ENCODE measurements at places on chromosomes 4 and X.
A peak's percentile ranks its signal among the peaks of the same experiment; 100 is the strongest.

DNA sequence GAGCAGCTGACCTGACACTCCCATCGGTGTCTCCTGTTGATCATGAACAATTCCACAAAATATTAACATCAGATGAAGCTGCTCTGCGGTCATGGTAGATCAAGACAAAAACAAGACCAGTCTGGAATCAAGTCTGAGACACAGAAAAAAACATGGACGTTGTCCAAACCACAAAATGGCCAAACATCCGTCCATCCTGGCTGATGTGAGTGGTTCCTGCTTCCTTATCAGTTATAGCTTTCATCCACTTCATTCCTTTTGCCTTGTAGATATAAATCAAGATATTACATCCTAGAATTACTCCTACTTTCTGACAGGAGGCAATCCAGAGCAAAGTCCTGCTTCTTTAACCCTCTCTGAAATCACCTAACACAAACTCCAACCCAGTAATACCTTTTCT is 28.8 kb upstream of the PCSK1N start:
- DNase-seq = peak; percentile 76
- H3K27ac ChIP-seq = no peak overlapping the region
- H3K36me3 ChIP-seq = no peaks in the 10 kb centered on the region

GRCh38 chrX:153812220-153812619 is 17.8 kb downstream of the SSR4 start:
- DNase-seq = no peak
- H3K27me3 ChIP-seq = no peaks in the 10 kb centered on the region
- H3K36me3 ChIP-seq = no peaks in the 10 kb centered on the region
- H3K4me3 ChIP-seq = no peak overlapping the region
- no peak overlapping the region for H3K27ac ChIP-seq

DNA sequence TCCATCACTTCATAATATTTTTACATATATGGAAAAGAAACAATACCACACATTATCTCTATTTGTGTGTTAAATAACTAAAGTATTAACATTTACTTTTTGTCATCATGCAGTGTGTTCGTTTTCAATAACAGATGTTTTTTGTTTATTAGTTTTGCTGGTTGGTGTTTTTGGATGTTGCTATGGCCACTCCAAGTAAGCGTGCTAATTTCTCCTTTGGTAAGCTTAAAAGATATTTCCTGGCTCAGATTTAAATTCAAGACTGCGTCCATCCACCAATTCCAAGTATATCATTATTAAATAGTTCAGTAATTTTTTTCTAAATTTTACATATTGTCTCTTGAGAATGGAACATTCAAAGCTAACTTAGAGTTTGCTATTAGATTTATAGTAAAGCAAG is 235.4 kb upstream of the IL1RAPL1 start:
- no peaks in the 10 kb centered on the region for H3K27me3 ChIP-seq
- no peak overlapping the region for H3K27ac ChIP-seq
- no peaks in the 10 kb centered on the region for H3K36me3 ChIP-seq
- H3K4me3 ChIP-seq = no peak overlapping the region

GRCh38 chr4:10336471-10336870 is 120.8 kb downstream of the ZNF518B start:
- no peak for DNase-seq
- no peaks in the 10 kb centered on the region for H3K27me3 ChIP-seq
- H3K4me1 ChIP-seq = no peaks in the 10 kb centered on the region
- H3K4me3 ChIP-seq = no peak overlapping the region
- no peak overlapping the region for H3K27ac ChIP-seq
- H3K36me3 ChIP-seq = no peaks in the 10 kb centered on the region

DNA sequence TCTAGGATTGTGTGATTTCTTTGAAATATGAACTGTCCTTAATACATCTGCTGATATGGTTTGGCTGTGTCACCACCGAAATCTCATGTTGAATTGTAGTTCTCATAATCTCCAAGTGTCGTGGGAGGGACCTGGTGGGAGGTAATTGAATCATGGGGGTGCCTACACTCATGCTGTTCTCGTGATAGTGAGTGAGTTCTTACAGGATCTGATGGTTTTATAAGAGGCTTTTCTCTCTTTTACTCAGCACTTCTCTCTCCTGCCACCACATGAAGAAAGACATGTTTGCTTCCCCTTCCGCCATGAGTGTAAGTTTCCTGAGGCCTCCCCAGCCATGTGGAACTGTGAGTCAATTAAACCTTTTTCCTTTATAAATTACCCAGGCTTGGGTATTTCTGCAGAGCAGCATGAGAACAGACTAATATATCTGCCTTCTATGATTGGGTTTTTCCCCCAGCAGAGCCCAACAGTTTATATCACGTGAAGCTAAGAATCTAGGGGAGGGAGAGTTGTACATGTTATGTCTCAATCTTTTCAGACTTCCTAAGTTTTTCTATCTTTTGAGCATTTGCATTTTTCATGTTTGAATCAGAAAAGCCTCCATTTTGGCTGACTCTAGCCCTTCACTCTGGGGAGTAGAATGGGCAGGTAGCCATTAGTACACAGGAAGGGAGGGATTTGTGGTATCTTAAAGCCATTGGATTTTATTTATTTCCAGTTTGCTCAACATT is 58.9 kb downstream of the PLAC1 start:
- peaks cover 15% of the 10 kb centered on the region for H3K4me1 ChIP-seq
- H3K36me3 ChIP-seq = no peaks in the 10 kb centered on the region
- peak; percentile 39 for DNase-seq
- no peak overlapping the region for H3K4me3 ChIP-seq

DNA sequence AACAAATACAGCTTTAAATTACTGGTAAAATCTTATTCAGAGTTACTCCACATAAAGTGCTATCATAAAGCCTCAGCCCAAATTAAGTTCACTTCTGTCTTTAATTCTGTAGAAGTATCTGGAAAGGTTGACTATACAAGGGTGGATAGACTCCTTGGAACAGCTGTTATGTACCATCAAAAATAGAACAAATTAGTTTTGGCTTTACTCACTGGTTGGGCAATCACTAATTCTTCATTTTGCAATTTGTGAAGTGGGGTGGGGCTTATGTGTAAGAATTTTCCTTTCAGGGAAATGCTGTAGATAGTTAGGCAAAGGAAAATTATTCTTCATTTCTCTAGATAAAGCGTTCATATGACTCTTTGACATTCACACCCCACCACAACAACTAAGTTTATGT is 7.8 kb downstream of the DIAPH2 start:
- H3K4me1 ChIP-seq = no peaks in the 10 kb centered on the region
- no peaks in the 10 kb centered on the region for H3K36me3 ChIP-seq
- no peak overlapping the region for H3K4me3 ChIP-seq

DNA sequence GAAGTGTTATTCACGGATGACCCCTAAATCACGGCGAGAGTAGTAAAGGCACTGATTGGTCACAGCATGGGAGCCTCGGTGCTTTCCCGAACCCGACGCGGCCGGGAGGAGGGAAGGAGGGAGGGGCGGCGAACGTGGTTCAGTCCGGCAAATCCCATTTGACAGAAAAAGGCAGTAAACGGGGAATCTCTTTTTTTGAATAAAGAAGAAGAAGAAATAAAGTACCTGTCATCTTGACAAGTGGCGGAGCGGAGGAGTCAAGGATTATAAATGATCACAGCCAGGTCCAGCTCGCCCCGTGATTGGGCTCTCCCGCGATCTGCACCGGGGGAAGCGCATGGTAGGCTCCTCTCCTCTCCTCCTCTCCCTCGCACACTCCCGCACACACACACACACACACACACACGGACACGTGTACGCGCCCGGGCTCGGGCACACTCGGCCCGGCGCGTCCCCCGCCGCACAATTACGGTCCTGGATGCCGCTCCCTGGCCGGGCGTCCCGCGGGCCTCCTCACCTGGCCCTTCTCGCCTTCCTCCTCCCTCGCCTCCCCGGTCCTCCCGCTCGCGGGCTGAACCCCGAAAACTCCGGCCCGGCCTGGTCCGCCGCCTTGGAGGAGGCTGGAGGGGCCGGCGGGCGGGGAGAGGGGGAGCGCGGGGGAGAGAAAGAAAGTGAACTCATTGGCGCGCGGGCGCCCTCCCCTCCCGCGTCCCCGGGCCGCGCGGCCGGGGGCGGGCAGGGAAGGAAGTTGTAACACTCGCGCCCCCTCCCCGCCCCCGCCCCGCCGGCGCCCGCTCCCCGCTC is 99.2 kb upstream of the TENM3 start:
- H3K36me3 ChIP-seq = no peaks in the 10 kb centered on the region
- H3K27me3 ChIP-seq = no peaks in the 10 kb centered on the region
- H3K27ac ChIP-seq = peak overlapping the region; percentile 96
- DNase-seq = peak; percentile 89
- peaks cover 27% of the 10 kb centered on the region for H3K4me1 ChIP-seq

GRCh38 chrX:11585174-11585573 is 80.5 kb downstream of the ARHGAP6 start:
- H3K36me3 ChIP-seq = no peaks in the 10 kb centered on the region
- H3K4me3 ChIP-seq = no peak overlapping the region
- H3K27ac ChIP-seq = no peak overlapping the region
- DNase-seq = no peak
- H3K4me1 ChIP-seq = no peaks in the 10 kb centered on the region

GRCh38 chrX:147884958-147885357 is 26.8 kb upstream of the FMR1 start:
- no peaks in the 10 kb centered on the region for H3K27me3 ChIP-seq
- DNase-seq = no peak

DNA sequence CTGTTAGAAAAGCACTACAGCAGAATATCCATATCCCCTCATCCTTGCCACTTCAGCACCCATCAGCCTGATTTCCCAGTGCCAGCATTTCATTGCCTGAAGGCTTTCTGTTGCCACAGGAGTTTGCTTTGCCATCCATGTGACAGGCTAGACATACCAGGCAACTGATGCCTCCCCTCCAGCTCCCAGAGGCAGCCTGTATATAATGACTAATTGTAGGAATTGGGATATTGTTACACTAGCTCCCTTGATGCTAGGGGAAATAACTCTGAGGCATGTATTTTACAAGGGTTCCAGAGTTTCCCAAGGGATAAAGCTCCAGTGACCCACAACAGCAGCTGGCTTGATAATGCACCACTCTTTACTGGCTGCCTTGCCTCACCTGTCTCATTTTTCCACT is 608.0 kb upstream of the FTHL17 start:
- H3K27me3 ChIP-seq = no peaks in the 10 kb centered on the region
- H3K4me3 ChIP-seq = no peak overlapping the region
- no peak for DNase-seq
- no peaks in the 10 kb centered on the region for H3K4me1 ChIP-seq

DNA sequence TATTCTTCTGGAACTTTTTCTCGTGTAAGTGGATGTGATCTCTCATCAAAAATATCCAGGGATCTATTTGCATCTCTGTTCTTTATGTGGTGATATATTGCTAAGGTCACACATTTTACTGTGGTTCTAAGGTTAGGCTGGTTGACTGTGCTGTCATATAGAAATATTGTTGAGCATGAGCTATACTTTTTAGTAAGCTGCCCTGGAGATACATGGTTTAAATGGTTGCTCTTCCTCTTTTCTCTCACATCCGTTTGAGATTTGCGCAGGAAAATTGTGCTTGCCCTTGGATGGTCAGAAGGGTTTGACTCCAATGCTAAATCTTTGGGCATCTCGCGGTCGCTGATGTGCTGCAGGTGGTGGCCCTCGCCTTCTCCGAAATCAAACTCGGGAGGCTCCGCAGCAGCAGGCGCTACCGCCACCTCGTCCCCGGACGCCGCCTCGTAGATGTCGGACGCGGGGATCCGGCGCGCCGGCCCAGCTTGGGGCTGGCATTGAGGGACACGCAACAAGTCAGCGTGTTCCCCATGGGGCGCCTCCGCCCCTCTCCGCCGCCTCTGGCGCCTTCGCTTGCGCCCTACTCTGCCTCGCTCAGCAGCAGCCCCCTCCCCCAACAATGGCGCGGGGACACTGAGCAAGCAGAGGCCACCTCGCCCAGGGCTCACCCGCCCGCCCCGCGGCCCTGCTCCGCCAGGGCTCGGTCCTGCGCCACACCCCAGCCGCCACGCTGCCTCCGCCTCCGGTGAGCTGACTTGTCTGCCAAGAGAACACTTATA is 154.5 kb downstream of the MSN start:
- H3K4me3 ChIP-seq = no peak overlapping the region
- H3K36me3 ChIP-seq = no peaks in the 10 kb centered on the region
- H3K27ac ChIP-seq = no peak overlapping the region

DNA sequence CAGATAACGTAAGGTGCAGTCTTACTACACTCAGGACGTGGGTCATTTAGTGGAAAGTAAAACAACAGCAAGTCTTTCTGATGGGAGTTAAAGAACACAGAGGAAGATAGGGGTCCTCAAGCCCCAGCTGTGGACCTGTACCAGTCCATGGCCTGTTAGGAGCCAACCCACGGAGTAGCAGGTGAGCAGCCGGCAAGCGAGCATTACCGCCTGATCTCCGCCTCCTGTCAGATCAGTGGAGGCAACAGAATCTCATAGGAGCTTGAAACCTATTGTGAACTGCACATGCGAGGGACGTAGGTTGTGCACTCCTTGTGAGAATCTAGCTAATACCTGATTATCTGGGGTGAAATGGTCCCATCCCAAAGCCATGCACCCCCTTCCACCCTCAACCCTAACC is 1180.8 kb downstream of the FSTL5 start:
- DNase-seq = no peak
- no peaks in the 10 kb centered on the region for H3K27me3 ChIP-seq
- H3K36me3 ChIP-seq = no peaks in the 10 kb centered on the region

DNA sequence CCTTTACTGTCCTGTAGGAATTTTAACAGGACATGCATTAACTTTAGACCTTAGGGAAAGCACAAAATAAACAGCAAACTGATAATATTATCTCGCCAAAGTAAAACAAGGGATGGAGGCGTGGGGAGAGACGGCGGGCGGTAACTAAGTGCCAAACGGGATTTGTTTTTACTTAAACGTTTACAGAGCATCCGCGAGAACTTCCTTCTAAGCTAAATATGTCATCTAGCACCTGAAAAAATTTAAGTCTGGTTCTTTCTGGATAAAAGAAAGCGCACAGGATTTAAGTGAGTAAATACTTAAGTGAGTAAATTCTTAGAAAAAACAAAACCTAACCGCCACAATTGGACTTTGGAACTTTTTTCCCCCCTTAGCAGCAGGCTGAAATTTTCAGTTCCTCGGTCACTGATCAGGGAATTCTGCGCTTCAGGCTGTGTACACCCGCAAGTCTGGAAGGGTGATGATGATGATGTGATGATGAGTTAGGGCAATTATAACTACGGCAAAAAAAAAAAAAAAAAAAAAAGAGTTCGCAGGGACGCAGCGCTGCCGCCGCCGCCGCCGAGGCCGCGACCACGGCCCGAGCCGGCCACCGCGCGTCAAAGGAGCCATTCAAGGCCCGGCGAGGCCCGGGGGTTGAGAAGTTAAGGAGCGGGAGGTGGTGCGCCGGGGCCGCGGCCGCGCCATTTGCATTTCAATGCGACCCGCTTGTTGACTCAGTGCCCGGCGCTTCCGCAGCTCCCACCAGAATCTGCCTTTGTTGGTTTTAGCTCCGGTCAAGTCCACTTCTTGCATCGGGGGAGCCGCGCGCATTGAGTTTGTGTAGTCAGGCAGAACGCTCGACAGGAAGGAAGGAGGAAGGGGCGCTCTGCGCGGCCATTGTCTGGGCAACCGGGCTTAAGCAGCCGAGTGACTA is 108.8 kb downstream of the SPRY1 start:
- H3K27me3 ChIP-seq = no peaks in the 10 kb centered on the region
- no peaks in the 10 kb centered on the region for H3K36me3 ChIP-seq
- peak overlapping the region; percentile 43 for H3K27ac ChIP-seq
- H3K4me1 ChIP-seq = peaks cover 7% of the 10 kb centered on the region
